ENCODE measurements at places on chromosomes 2 and 18.

- H3K36me3 ChIP-seq, result no peaks in the 10 kb centered on the region
- no peaks in the 10 kb centered on the region for H3K27me3 ChIP-seq
- no peak overlapping the region for H3K27ac ChIP-seq
- H3K4me1 ChIP-seq, result no peaks in the 10 kb centered on the region
Observed at GRCh38 chr2:29189052-29189451, 73.8 kb downstream of the CLIP4 start.

DNA sequence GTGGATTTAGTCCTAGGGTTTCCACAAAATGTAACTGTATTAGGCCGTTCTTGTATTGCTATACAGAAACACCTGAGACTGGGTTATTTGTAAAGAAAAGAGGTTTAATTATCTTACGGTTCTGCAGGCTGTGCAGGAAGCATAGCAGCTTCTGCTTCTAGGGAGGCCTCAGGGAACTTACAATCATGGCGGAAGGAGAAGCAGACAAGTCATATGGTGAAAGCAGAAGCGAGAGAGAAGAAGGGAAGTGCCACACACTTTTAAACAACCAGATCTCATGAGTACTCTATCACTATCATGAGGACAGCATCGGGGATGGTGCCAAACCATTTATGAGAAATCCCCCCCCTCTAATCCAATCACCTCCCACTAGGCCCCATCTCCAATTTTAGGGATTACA lies 9.5 kb upstream of the CCDC68 start:
- H3K4me1 ChIP-seq, result no peaks in the 10 kb centered on the region
- H3K27me3 ChIP-seq, result no peaks in the 10 kb centered on the region
- DNase-seq, result no peak
- no peak overlapping the region for H3K4me3 ChIP-seq
- H3K27ac ChIP-seq, result no peak overlapping the region

DNA sequence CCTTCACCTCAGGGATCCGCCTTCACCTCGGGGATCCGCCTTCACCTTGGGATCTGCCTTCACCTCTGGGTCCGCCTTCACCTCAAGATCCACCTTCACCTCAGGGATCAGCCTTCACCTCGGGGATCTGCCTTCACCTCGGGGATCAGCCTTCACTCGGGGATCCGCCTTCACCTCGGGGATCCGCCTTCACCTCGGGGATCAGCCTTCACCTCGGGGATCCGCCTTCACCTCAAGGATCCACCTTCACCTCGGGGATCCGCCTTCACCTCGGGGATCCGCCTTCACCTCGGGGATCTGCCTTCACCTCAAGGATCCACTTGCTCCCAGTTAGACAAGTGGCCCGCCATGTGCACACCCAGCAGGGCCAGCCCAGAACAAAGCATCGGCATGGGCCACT lies 7.3 kb downstream of the KIF1A start:
- peaks cover 11% of the 10 kb centered on the region for H3K4me1 ChIP-seq
- H3K27ac ChIP-seq, result no peak overlapping the region
- no peak overlapping the region for H3K4me3 ChIP-seq
- no peaks in the 10 kb centered on the region for H3K36me3 ChIP-seq
- DNase-seq, result peak; percentile 11
- H3K27me3 ChIP-seq, result no peaks in the 10 kb centered on the region

- H3K36me3 ChIP-seq, result no peaks in the 10 kb centered on the region
- no peaks in the 10 kb centered on the region for H3K4me1 ChIP-seq
- H3K27ac ChIP-seq, result no peak overlapping the region
- no peaks in the 10 kb centered on the region for H3K27me3 ChIP-seq
- no peak overlapping the region for H3K4me3 ChIP-seq
- DNase-seq, result no peak
Observed at GRCh38 chr2:161713706-161714105, 89.5 kb downstream of the SLC4A10 start.

GRCh38 chr2:96861074-96861473 lies 3.3 kb upstream of the ANKRD39 start:
- H3K27ac ChIP-seq, result no peak overlapping the region
- H3K4me3 ChIP-seq, result no peak overlapping the region
- no peaks in the 10 kb centered on the region for H3K27me3 ChIP-seq
- H3K36me3 ChIP-seq, result peaks cover 3% of the 10 kb centered on the region
- peaks cover 27% of the 10 kb centered on the region for H3K4me1 ChIP-seq

GRCh38 chr2:2719781-2720180 lies 388.7 kb upstream of the MYT1L start:
- no peaks in the 10 kb centered on the region for H3K4me1 ChIP-seq
- no peak overlapping the region for H3K27ac ChIP-seq
- no peaks in the 10 kb centered on the region for H3K36me3 ChIP-seq
- no peak for DNase-seq

DNA sequence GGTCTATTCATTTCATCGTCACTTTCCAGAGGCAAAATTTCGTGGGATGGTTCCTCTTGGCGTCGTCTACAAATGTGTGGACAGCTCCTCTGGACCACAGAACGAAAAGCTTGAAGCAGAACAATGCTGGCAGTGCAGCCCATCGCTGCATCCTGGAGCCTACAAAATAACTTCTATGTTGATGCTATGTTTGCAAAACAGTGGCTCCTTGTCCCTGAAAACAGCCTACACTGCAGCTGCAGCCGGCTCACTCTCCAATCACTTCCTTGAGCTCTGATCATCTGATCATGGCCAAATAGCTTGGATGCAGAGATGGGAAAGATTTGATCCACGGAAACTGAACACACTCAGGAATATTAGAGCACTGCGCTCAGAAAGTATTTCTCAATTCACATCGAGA lies 60.0 kb downstream of the DOCK10 start:
- H3K27me3 ChIP-seq, result no peaks in the 10 kb centered on the region
- peak; percentile 12 for DNase-seq
- no peak overlapping the region for H3K4me3 ChIP-seq
- no peaks in the 10 kb centered on the region for H3K4me1 ChIP-seq

- H3K27me3 ChIP-seq, result no peaks in the 10 kb centered on the region
- no peak for DNase-seq
- H3K4me3 ChIP-seq, result no peak overlapping the region
Observed at GRCh38 chr2:162233197-162233596, 10.0 kb downstream of the FAP start.

DNA sequence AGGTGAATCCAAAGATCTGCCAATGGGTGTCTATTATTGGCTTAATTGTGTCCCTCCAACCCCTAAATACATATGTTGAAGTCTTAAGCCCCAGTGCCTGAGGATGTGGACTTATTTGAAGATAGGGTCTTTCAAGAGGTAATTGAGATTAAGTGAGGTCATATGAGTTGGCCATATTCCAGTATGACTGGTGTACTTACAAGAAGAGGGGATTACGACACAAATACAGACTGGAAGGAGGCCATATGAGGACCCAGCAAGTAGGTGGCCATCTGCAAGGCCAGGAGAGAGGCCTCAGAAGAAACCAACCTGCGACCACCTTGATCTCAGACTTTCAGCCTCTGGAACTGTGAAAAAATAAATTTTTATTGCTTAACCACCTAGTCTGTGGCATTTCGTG lies 121.1 kb upstream of the FN1 start:
- no peak overlapping the region for H3K27ac ChIP-seq
- no peaks in the 10 kb centered on the region for H3K4me1 ChIP-seq
- no peak for DNase-seq
- no peaks in the 10 kb centered on the region for H3K27me3 ChIP-seq

DNA sequence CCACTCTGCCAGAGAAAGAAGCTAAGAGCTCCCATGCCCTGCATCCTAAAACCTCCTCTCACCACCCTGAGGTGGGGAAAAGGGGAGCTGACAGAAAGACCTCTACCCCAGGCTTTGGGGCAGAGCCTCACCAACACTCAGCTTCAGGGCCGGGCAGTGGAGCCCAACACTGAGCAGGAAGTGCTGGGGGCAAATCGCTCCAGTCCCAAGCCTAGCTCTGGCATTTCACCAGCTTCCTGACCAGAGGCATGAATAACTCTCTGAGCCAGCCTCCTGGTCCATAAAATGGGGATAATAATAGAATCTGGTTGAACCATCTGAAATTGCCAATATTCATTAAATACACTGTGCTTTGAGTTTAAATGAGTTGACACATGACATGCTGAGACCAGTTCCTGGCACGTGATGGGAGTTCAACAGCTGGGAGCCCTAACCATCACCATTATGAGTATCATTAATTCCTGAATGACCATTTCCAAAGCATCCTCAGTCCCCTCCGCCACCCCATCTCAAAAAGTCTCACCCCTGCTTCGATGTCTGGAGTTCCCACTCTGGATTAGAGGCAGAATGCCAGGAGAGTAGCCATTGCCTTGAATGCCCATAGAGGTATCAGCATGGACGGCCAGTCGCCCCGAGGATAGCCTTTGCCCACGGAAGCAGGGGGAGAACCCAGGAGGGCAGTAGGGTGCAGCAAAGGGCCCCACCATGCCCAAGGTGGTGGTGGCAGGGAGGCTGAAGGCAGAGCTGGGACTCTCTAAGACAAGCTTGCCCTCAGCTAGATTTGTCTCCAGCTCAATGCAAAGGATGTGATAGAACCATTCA lies 153.4 kb downstream of the TNS1 start:
- H3K27me3 ChIP-seq, result no peaks in the 10 kb centered on the region
- H3K4me1 ChIP-seq, result peaks cover 35% of the 10 kb centered on the region
- peaks cover 20% of the 10 kb centered on the region for H3K36me3 ChIP-seq
- no peak for DNase-seq

GRCh38 chr2:19540739-19541525 lies 182.5 kb upstream of the OSR1 start:
- no peaks in the 10 kb centered on the region for H3K36me3 ChIP-seq
- peak overlapping the region; percentile 52 for H3K27ac ChIP-seq
- H3K4me1 ChIP-seq, result peaks cover 10% of the 10 kb centered on the region
- DNase-seq, result no peak
- H3K27me3 ChIP-seq, result no peaks in the 10 kb centered on the region

- peaks cover 17% of the 10 kb centered on the region for H3K4me1 ChIP-seq
- no peak for DNase-seq
- H3K4me3 ChIP-seq, result no peak overlapping the region
- no peak overlapping the region for H3K27ac ChIP-seq
- no peaks in the 10 kb centered on the region for H3K27me3 ChIP-seq
Observed at GRCh38 chr2:200348897-200349563, 42.5 kb downstream of the SPATS2L start.

- H3K4me3 ChIP-seq, result no peak overlapping the region
- no peaks in the 10 kb centered on the region for H3K36me3 ChIP-seq
- no peak for DNase-seq
- no peak overlapping the region for H3K27ac ChIP-seq
- H3K27me3 ChIP-seq, result no peaks in the 10 kb centered on the region
Observed at GRCh38 chr18:52850031-52850560, 510.1 kb downstream of the DCC start.

DNA sequence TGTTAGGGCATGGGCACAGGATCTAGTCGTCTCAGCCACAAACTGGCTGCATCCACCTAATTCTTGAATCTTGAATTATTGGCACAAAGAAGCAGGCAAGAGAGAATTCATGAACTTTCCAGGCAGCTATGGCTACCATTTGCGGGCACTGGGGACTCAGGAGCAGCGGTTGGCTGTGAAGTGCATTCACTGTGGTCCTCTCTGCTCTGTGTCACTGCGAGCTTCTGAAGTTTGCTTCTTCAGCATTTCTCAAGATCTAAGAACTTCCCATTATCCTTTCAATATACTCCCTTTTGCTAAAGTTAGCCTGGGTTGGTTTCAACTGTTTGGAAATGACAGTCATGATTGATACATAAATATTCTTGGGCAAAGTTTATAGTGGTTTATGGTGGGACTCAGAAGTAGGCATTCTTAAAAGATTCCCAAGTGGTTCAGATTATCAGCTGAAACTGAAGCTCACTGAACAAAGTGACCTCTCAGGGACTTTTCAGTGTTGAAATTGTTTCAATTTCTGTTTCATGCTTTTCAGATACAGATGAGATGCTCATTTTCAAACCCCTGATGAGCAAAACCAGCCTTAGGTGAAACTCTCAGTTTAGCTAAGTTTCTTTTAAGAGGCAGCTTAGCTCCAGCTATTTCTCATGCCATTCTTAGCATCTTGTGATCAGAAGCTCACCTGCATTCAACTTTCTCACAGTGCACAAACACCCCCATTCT lies 1258.3 kb upstream of the GYPC start:
- no peak for DNase-seq
- no peak overlapping the region for H3K27ac ChIP-seq
- H3K4me1 ChIP-seq, result no peaks in the 10 kb centered on the region
- no peak overlapping the region for H3K4me3 ChIP-seq

DNA sequence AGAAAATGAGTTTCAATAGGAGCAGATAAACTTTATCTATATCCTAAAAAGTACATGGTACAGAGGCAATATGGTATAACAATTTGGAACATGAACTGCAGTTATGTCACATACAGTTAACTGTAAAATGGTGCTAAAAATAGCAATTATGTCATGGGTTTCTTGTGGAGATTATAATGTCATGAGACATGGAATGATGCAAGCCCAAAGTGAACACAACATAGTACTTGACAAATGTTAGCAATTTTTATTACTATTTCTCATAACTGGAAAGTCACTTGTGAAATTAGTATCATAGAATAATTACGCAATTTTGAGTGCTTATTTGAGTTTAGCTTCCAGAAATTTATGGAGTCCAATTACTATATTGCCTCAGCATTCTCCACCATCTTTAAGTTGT lies 1263.4 kb downstream of the DSC3 start:
- no peak for DNase-seq
- no peaks in the 10 kb centered on the region for H3K27me3 ChIP-seq
- H3K4me1 ChIP-seq, result no peaks in the 10 kb centered on the region
- H3K36me3 ChIP-seq, result no peaks in the 10 kb centered on the region

GRCh38 chr2:75389271-75389670 lies 171.5 kb downstream of the EVA1A start:
- no peaks in the 10 kb centered on the region for H3K27me3 ChIP-seq
- H3K27ac ChIP-seq, result no peak overlapping the region
- H3K4me3 ChIP-seq, result no peak overlapping the region
- DNase-seq, result no peak

- H3K36me3 ChIP-seq, result no peaks in the 10 kb centered on the region
- no peaks in the 10 kb centered on the region for H3K27me3 ChIP-seq
- no peak overlapping the region for H3K4me3 ChIP-seq
- H3K4me1 ChIP-seq, result peaks cover 41% of the 10 kb centered on the region
- no peak for DNase-seq
Observed at GRCh38 chr2:60109744-60110143, 443.7 kb downstream of the BCL11A start.

DNA sequence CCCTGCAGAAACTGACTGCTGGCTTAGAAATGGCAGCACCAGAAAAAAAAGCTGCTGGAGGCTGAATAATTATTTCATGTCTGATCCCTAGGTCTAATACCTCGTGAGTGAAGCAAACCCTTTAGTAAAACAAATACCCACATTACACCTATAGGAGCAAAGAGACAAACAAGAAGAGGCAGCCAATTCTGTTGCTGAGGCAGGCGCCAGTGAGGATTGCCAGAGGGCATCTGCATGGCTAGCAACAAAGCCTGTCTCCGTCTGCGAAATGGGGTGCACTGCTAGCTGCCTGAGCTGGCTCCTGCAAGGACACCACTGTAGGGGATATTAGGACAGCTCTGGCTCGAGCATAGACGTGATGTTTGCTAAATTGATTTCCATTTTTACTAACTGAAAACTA lies 509.7 kb downstream of the TDRD15 start:
- no peak for DNase-seq
- H3K36me3 ChIP-seq, result no peaks in the 10 kb centered on the region
- H3K27me3 ChIP-seq, result no peaks in the 10 kb centered on the region
- H3K27ac ChIP-seq, result no peak overlapping the region
- H3K4me3 ChIP-seq, result no peak overlapping the region
